ENCODE measurements at places on chromosomes 7 and 10.

- no peak for DNase-seq
These were observed 374.3 kb downstream of the INHBA start for GRCh38 chr7:41328544-41328943.

DNA sequence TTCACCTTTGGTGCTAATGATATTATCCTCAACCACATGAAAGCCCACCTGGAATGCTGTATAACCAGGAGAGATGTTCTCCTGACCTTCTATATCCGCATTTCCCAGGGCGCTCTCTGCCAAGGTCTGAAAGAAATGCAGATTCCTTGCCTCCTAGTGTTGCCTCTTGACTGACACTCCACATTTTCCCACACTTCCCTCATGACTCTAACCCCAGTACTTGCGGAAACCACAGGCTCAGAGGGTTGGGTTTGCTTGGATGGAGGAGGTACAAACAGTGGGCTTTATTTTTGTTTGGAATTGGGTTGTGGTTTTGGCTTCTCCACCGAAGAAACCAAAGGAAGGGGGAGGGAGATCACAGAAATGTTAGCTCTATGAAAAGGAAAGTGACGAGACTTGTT lies 222.9 kb upstream of the CELF2 start:
- peak; percentile 90 for DNase-seq

DNA sequence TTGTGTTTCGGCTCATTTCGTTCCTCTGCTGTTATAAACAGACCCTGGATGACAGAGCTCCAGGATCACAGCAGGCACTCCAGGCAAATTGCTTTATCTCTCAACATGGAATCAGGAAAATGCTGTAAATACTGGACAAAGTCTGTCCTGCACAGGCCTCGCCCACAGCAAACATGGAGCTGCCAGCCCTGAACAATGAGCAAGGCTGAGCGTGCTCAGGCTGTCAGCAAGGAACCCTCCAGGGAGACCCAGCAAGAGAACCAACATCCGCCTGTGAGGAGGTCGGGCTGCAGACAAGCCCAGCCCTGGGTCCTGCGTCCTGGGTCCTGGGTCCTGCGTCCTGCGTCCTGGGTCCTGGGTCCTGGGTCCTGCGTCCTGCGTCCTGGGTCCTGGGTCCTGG lies 180.8 kb downstream of the PTPRN2 start:
- DNase-seq: peak; percentile 3

GRCh38 chr7:55133630-55134358 lies 115.0 kb downstream of the EGFR start:
- peak; percentile 97 for DNase-seq

DNA sequence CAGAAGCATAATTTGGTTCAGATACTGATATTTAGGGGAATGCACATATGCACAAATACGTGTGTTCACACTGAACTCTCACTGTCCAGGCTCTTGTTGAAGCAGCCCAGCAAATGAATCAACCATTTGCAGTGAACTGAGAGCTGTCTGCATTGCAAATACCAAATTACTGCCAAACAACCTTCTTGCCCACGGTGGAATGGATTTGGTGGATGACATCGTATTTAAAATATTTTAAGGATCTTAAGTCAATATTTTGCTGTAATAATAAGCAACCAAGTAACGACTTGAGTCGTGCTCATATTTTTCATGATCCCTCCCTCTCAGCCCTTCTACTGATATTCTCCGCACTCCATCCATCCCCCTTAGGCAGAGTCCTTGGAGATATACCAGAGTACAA lies 107.9 kb upstream of the FEZF1 start:
- peak; percentile 10 for DNase-seq

DNA sequence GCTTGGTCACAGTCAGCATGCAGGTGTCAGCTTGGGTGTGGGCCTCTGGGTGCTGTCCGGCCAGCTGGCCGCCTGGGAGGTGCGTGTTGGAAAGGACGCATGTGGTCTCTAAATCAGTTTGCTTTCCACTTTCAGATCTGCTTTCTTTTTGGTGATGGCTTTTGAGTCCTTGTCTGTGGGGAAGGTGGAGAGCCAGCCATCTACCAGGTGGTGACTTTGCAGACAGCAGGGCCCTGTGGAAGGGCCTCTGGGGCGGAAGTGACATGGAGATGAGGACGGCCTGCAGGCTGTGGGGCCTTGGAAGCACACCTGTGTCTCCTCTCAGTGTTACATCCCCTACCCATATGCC lies 59.4 kb downstream of the WDR37 start:
- no peak for DNase-seq

- peak; percentile 56 for DNase-seq
These were observed 34.3 kb upstream of the ADAM12 start for GRCh38 chr10:126422567-126422966.

DNA sequence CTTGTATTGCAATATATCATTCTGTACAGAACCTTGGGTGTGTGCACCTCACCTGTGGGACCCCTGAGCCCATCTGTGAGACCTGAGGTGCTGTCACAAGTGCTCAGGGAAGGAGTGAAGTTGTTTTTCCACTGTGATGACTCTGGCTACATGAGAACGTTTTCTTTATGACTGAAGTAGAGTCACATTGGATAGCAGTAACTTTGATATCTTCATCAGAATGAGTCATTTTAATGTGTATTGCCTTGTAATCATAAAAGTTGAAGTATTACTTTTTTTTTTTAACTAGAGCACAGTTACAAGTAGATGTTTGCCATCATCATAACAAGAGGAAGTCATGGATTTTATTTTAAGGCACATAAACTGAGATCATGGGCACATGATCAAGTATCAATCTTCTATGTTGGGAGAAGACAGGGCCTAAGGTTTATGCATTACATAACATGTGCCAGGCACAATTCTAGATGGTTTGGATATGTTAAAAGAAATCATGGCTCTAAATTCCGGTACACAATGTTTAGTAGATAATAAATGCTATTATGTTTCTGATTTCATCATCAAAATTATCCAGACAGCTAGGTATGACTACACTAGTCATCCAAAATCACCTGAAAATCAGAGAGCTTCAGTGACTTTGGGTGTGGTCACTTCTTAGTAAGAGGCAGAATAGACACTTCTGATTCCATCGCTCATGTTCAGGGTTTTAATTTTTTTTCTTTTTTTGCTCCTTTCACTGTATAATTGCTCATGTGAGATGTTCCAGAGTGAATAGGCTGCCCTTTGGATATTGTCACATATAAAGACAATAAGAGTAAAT lies 82.7 kb upstream of the KLF6 start:
- DNase-seq: peak; percentile 6

- DNase-seq: no peak
These were observed 12.0 kb downstream of the GNAI1 start for GRCh38 chr7:80146545-80147182.

DNA sequence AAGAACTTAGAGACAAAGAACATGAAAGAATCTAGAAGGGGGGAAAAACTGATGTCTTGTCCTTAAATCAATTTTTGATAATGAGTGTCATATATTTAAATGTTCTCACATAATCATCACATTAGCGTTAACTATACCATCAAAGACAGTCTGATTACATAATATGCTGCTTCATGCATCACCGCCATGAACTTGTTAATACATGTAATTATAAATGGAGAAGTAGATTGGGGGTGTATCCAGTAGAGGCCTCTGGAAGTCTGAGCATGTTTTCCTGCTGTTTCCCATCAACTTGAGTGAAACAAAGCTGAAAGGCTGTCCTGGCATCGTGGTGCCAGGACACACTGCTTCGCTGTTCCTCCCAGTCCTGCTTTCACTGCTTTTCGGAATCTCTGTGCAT lies 48.2 kb downstream of the PRLHR start:
- no peak for DNase-seq

DNA sequence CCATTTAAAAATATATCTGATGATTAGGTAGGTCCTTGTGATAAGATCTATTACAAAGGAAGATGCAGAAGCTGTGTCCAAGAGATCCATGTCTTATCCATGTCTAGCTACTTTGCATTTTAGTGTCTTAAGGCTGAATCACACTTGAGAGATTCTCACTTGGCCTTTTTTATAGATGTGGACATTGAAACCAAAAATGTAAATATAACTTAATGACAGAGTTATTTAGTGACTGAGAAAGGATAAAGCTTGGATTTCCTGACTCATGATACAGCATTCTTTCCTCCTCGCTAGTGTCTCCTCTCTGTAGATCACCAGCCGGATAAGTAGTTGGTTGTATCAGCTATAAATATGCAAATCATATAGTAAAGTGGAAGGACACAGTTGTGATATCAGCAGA lies 23.3 kb downstream of the INHBA start:
- no peak for DNase-seq

DNA sequence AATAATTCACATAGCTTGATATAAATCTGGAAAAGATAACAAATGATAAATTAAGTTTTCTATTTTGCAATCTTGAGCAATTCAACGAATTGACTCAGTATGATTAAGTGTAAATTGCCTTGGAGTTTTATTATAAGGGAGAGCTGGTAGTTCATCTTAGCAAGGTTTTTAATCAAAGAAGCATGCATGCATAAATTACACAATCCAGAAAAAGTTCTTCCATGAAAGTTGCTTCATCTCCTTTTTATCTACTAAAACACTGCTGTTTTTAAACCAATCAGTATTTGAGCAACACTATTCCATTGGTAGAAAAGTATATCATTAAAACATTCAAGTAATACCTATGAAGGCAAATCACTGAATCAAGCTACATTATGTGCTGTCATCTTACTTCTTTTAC lies 47.6 kb downstream of the POT1 start:
- DNase-seq: no peak

DNA sequence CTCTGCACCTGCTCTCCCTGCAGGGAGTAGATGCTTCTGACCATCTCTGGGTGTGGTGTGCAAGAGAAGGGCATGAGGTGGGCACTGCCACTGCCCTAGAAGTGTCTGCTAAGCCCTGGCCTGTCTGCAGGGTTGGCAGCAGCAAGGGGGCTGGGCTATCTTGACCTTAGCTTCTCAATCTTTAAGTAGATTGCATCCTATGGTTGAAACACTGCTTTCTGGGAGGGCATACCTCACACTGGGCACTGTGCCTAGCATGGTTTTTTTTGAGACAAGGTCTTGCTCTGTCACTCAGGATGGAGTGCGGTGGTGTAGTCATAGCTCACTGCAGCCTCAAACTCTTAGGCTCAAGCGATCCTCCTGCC lies 54.9 kb downstream of the CLIP2 start:
- DNase-seq: peak; percentile 61

DNA sequence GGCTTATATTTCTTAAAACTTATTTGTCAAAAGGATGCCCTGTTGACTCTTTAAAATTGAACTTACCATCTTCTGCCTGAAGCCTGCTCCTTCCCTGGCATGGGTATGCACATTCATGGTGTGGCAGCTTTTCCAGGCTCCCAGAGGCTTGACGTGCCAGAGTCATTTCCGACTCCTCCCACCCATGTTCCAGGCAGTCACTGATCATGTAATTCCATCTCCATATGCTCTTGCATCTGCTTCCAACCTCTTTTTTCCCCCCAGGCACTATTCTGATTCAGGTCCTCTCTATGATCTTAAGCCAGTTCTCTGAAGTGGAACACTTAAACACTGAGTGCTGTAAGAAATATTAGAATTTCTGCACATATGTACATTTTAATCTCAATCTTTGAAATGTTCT lies 82.2 kb downstream of the CFAP58 start:
- DNase-seq: no peak

- no peak for DNase-seq
These were observed 704 bp downstream of the ZNRF2 start for GRCh38 chr7:30285067-30285535.
